Left ventricle myocardium superior (tissue), 1 donor: ENCODE measurements at places on chromosomes 1 and 21. TPM values are rescaled to one million over a fixed set of nuclear protein-coding genes. Genes with fewer than 3 reads are reported as not detected.

- peak; percentile 80 for DNase-seq
These were observed at the start of gene AGBL4 for GRCh38 chr1:50023292-50024159. Gene AGBL4, minus strand, starts transcription at chr1:50023954.

DNA sequence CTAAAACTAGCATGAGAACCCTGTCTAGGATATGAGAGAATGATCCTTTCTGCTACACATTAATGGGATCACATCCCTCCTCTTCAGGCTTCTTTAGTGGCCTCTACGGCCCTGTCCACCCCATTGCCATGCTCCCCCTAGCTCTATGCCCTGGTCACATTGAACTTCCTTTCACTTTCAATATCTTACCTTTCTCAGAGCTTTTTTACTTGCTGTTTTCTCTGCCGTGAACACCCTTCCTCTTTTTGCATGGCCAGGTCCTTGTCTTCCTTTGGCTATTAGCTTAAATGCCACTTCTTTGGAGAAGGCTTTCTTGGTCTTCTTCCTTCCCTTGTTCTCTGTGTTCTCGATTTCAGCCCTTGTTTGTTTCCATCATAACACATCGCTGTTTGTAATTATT lies 97.4 kb downstream of the GIPC2 start:
- DNase-seq, result no peak

DNA sequence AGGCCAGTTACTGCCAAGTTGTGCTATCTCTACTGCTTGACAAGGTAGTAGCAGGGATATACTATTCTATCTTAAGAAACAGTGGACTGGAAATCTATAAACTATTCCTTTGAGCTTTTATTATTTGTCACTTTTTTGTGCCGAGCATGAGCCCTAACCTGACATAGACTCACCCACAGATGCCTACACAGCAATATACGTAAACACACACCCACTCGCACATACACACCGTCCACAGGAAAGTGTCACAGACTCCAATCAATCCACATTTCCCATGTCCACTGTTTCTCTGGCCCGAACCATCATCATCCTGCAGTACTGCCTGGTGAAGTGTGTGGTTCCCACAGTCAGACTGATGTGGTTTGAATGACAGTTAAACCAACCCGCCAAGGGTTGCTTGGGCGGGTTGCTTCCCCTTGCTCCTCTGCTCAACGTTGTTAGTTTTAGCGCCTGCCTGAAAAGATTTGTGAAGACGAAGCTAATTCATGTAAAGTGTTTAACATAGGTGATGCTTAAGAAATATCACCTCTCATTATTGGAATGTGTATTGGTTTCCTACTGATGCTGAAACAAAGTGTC lies 47.2 kb downstream of the ADAMTS1 start:
- DNase-seq, result no peak

GRCh38 chr1:178627037-178627436 lies 98.0 kb upstream of the RALGPS2 start:
- no peak for DNase-seq

DNA sequence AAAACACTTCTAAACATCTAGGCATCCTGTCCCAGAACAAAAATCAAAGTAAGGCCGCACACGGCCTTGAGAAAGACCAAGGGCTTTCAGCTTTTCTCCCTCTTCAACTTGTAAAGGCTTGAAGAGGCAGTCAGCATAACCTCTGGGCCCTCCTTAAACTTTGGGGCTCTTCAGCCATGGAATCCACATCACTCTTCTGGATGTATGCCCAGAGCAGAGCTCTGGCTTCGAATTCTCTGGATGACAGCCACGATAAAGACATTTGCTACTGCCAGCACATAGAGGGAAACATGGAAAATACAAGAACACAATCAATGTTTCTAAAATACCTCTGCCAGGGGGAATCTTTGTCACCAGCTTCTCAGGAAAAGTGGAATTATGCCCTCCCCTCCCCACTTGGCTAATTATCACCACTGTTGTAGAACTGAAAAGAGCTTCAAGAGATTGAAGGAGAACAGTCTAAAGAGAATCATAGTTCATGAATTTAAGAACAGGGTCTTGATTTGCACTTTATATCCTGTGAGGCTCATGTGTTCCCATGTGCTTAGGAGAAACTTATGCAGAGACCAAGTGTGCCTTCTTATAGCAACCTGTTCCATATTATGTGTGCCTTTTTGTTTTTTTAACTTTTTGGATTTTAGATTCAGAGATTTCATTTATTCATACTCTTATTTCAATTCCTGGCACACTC lies 39.0 kb upstream of the DPT start:
- peak; percentile 29 for DNase-seq

- no peak for DNase-seq
These were observed 740 bp downstream of the DSTYK start for GRCh38 chr1:205210756-205211168.

The VSIG8 gene
- total RNA-seq, result not detected

The NKAIN1 gene
- total RNA-seq, result not detected

The OPRD1 gene
- total RNA-seq, result not detected

The PDE9A gene
- total RNA-seq, result 4.1 TPM
